ENCODE measurements at places on chromosomes 7 and 10.

DNA sequence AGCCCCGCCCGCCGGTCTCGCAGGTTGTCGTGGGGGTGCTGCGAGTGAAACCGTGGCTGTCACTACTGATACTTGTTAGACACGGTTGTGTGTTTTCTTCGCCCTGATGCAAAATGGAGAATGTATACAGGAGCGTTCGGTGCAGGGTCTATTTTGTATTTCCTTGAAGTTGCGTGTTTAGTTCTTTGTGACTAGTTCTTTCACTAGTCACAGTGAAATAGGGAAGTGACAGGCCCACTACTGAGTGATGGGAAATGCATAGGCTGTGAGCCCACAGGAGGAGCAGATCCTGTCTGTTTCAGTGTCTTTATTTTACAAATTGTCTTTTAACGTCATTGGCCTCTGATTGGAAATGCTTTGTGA is 675 bp downstream of the ABRAXAS2 start:
- peak; percentile 19 for DNase-seq

GRCh38 chr10:29826221-29826620 is 191.4 kb upstream of the SVIL start:
- DNase-seq = no peak

- DNase-seq = no peak
Observed at GRCh38 chr7:133582766-133583523, 330.1 kb downstream of the EXOC4 start.

- DNase-seq = no peak
Observed at GRCh38 chr7:128388145-128388485, 21.7 kb downstream of the IMPDH1 start.

GRCh38 chr7:93720106-93720505 is 145.6 kb upstream of the CALCR start:
- no peak for DNase-seq

DNA sequence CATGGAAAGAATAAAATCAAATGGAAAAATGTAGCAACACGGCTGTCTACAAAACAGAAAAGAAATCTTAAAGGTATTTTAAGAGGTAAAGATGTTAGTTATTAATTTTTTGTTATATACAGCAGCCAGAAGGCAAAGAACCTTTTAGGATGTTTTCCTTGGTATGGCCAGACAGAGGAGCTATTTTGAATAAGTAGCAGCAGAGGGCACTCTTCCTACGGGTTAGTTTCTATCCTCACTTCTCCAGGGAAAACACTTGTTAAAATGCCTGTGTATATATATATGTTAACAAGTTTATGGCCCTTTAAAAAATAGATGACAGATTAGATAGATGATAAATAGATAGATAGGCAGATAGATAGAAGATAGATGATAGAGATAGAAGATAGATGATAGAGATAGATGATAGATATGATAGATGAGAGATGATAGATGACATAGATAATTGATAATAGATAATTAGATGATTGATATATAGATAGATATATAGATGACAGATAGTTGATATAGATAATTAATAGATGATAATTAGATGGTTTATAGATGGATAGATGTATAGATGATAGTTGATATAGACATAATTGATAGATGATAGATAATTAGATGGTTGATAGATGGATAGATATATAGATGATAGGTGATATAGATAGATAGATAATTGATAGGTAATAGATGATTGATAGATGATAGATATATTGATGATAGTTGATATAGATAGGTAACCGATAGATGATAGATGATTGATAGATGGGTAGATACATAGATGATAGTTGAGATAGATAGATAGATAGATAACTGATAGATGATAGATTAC is 57.8 kb upstream of the WIPF3 start:
- no peak for DNase-seq

- DNase-seq = no peak
Observed at GRCh38 chr10:109929501-109930219, 6.3 kb upstream of the XPNPEP1 start.

GRCh38 chr7:85457911-85458310 is 271.1 kb upstream of the SEMA3D start:
- DNase-seq = no peak

DNA sequence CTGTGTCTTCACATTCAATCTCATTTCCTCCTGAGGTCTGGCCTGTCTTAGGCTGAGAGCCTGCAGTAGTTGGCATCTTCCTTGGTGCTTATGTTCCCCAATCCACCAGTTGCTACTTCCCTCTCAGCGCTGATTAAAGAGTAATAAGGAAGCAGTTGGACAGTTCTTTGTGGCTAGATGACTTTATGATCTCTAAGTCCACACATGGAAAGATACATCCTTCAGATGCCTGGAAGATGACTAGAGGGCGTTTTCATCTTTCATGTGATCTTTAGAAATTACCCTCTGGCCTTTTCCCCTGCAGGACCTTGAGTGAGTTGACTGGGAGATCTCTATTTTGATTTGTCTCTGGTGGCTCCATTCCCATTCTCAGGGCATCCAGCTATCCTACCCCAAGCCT is 204.5 kb downstream of the GRM3 start:
- DNase-seq = no peak

DNA sequence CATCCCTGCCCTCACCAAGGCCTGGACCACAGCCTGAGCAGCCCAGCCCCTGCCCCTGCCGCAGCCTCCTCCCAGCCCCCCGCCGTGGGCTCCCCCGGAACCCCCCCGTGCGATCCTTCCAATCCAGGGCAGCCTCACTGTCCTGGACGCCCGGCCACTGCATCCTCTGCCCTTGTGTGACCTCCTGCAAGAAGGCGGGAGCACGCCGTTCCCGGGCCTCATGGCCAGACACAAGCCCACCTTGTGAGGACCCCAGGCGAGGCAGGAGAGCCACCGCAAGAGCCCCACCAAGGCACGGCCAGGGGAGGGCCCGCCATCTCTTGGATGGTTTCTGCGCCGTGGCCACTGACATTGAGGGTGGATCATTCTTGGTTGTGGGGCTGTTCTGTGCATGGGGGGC is 7.8 kb upstream of the LFNG start:
- DNase-seq = no peak

GRCh38 chr10:5105626-5106025 is 11.4 kb downstream of the AKR1C3 start:
- no peak for DNase-seq

DNA sequence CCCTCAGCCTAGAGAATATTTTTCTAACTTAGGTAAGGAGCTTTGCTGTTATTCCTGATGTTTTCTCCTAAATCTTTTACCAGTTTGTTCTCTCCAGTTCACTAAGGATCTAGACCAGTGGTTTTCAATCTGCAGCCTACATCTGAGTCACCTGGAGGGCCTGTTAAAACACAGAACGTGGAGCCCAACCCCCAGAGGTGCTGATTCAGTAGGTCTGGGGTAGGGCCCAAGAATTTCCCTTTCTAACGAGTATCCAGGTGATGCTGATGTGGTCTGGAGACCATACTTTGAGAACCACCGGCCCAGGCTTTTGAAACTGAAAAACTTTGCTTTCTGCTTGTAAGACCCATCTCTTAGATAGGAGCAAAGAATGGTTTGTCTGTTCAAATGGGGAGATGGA is 51.2 kb upstream of the KMT2E start:
- no peak for DNase-seq

DNA sequence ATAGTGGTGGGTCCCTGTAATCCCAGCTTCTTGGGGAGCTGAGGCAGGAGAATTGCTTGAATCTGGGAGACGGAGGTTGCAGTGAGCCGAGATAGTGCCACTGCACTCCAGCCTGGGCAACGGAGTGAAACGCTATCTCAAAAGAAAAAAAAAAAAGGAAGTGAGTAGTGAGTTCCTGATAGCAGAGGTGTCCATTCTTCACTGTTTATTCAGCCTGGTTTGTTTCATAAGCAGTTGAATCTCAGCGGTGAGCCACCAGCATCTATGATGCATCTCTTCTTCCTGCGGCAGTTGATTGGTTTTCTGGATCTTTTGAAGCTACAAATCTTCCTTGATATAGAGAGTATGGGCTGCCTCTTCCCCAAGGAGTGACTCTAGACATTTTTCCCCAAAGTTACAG is 316.1 kb upstream of the MTPN start:
- peak; percentile 13 for DNase-seq

DNA sequence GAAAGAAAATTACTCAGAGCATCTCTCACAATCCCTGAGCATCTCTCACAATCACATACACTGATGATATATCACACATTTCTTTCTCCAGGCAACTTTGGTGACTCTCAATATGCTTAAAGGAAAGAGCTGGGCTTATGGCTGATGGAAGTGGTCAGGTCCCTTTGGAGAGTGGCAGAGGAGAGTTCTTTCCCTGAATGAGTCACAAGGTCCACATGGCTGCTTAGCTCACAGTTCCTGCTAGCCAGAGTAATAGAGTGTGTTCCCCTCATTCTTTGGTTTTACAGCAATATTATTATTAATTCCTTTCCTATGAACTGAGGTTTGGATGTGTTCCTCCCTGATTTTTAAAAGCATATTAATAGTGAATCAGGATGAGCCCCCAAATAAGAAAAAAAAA is 287.4 kb downstream of the C7orf25 start:
- DNase-seq = no peak

DNA sequence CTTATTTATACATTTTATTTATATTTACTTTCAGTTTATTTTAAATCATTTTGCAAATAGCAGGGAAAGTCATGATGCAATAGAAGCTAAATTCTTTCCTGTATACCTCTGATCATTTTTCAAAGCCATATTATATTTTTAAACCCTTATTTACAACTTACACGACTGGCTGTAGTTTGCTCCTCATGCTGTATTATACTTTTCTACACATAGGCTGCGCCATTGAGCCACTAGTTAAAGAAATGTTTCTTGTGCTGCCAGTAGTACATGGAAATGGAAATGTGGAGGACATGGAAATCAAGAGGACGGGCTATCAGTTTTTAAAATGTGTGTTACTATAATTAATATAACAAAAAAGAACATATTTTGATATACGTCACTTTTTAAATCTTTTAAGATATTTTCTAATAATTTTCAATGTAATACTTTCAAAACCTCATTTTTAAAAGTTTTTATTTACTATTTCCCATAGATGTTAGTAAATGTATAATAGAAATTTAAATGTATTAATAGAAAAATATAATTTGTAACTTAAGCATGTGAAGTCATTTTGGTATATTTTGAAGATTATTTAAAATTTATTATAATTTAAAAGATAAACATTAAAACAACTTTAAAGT is 118.5 kb downstream of the VTI1A start:
- DNase-seq = no peak

- DNase-seq = no peak
Observed at GRCh38 chr10:5575482-5576153, 50.9 kb downstream of the CALML3 start.

DNA sequence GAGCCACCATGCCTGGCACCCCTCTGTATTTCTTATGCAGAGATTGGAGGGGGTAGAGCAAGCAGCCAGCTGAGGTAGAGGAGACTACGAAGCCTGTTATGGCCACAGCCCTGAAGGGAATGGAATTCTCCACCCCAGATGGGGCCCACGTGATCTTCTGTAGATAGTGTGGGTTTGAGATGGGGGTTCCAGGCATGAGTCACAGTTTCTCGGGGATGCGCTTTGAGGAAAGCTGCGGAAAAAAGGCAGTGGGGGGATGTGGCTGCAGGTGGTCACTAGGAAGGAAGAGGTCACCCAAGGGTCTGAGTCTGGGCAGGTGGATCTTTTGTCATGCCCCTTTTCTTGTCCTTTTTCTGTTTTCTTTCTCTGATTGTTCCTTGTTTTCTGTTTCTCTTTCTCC is 11.5 kb downstream of the FAM131B start:
- no peak for DNase-seq

- DNase-seq = no peak
Observed at GRCh38 chr10:101011517-101012423, 12.2 kb downstream of the LZTS2 start.

- DNase-seq = no peak
Observed at GRCh38 chr7:95319570-95319969, 4.8 kb downstream of the PON1 start.

GRCh38 chr10:11225935-11226334 is 208.3 kb downstream of the CELF2 start:
- no peak for DNase-seq

GRCh38 chr7:85489498-85489897 is 302.6 kb upstream of the SEMA3D start:
- DNase-seq = no peak

GRCh38 chr10:3631701-3632330 is 153.2 kb downstream of the KLF6 start:
- DNase-seq = no peak

- no peak for DNase-seq
Observed at GRCh38 chr7:126394406-126394805, 858.3 kb downstream of the GRM8 start.

- no peak for DNase-seq
Observed at GRCh38 chr7:78323118-78323517, 524.5 kb downstream of the PHTF2 start.

GRCh38 chr7:103541026-103541425 is 95.0 kb upstream of the SLC26A5 start:
- DNase-seq = no peak

DNA sequence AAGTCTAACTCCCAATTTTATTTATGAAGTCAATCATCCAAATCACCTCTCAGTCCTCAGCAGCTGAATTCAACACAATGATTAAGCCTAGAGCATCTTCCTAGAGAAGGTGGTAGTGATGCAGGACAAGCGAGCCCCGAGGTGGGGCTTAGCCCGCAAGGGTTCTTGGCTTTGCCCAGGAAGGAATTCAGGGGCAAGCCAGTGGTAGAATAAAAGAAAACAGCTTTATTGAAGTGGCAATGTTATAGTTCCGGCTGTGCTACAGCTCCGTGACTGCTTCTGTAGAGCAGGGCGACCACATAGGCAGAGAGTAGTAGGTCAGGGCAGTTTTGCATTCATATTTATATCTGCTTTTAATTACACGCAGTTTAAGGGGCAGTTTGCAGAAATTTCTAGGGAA is 18.1 kb downstream of the IL2RA start:
- no peak for DNase-seq

GRCh38 chr10:96244354-96244753 is 27.0 kb downstream of the BLNK start:
- peak; percentile 81 for DNase-seq

DNA sequence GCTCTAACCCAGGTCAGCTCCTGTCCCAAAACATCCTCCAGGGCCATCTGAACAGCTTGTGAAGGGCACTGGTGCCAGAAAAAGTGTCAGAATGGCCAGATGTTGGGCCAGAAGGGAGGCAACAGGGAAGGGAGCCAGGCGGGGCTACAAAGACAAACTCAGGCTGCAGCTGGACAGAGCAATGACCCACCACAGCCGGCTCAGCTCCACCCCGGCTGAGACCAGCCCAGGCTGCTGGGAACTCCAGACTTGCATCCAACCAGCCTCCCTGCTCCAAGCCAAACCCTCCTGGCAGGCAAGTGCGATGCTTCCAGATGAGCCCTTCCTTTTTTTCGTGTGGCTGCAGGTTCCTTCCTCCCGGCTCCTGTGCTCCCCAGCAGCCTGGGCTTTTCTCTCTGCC is 466.9 kb downstream of the PTPRN2 start:
- no peak for DNase-seq

GRCh38 chr7:140435252-140435895 is 31.5 kb downstream of the RAB19 start:
- no peak for DNase-seq
